ENCODE measurements at places on chromosomes 6 and 20.

- no peak for DNase-seq
These were observed 2.7 kb upstream of the DLL1 start for GRCh38 chr6:170293341-170294231.

- DNase-seq = no peak
These were observed 359.2 kb downstream of the CDKAL1 start for GRCh38 chr6:20893412-20893811.

DNA sequence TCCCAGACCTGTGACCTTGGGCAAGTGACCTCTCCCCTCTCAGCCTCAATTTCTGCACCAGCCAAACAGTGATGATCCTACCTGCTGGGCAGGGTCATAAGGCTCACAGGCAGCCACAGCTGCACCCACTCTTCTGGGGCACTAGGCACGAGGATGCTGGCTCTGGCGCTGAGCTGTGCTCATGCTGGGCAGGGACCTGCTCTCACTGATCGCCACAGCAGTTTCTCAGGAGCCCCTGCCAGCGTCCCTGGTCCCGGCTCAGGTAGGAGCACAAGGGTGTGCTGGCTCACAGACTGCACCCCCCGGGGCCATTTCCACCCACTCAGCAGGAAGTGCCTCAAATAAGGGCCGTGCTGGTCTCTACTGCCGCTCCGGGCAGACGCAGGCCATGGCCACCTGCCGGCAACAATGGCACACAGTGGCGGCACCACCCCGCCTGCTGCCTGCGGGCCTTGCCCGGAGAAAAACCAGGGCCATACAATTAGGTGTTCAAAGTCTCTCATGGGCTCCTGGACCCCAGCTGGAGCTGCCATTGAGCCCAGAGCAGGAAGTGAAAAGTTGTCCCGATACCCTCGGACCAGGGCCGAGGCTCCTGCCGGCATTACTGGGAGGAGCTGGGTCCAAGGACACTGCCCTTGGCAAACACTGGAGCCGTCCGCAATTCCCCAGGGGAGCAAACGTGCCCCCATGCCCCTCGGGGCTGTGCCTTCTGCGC, 4.6 kb upstream of the CABLES2 start:
- DNase-seq = no peak

DNA sequence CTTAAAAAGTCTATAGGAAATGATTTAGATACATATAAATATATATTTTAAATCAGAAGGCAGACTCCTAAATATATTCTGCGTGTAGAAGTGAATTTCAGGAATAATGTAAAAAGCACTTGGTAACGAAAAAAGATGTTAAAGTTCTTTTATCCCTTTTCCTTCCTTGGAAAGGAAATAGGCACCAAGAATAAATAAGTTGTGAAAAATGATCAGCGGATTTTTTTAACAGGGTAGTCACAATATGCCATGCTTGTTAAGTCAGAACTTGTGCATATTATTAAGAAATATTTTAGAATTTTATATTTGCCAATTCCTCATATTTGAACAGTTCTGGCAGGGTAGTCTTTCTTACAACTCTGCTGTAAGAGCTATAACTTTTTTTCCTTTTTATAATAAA, 173.8 kb downstream of the CD83 start:
- no peak for DNase-seq

DNA sequence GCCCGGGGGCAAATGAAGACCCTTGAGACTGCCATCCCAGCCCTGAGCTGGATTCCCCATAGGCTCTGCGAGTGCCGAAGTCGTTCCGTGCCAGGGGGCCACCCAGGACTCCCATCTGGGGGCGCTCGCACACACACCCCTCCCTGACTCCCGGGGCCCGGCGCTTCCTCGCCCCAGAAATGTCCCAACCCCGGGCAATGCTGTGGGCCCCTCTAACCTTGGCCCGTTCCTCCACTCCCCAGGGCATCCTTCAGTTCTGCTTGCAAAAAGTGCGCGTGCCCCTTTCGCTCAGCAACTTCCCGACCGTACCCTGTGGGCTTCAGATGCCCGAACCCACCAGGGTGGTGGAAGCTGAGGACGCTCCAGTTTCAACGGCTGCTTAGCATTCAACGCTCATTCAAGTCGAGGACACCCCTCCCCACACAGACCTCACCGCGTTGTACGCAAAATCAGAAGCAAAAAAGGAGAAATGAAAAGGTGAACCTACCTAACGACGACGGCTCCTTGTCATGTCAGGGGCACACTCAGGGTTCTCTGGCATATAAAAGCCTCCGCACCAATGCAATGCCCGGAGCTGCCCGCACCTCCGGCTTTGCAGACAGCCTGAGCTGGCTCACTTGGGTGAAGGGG, 25.3 kb downstream of the RIPOR2 start:
- peak; percentile 24 for DNase-seq

Data from nucleus accumbens (tissue), 56 donors.